IPS-NIHi11 (cell line): ENCODE measurements at places on chromosomes 13 and 19.

GRCh38 chr13:100439247-100439970 lies 149.2 kb downstream of the GGACT start:
- DNase-seq, result peak; percentile 41

- peak; percentile 53 for DNase-seq
Observed at GRCh38 chr19:1360818-1361461, 22.8 kb upstream of the NDUFS7 start.

DNA sequence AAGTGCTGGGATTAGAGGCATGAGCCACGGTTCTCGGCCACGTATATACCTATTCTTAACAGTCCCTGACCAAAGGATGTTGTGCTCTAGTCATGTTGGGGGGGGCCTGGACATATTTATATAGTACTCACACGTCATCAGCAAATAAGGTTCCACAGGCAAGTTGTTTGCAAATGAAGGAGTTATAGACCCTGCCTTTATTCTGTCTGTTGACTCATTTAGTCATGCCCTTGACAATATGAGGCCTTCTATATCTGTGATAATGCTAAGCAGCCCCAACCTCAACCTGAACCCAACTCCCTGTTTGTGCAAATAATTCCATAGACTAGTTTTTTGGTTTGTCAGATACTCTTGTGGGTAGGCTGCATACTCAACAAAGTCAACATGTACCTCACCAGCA lies 8.9 kb downstream of the ZNF586 start:
- DNase-seq, result no peak

GRCh38 chr19:2750808-2751437 lies 11.1 kb upstream of the SLC39A3 start:
- no peak for DNase-seq

DNA sequence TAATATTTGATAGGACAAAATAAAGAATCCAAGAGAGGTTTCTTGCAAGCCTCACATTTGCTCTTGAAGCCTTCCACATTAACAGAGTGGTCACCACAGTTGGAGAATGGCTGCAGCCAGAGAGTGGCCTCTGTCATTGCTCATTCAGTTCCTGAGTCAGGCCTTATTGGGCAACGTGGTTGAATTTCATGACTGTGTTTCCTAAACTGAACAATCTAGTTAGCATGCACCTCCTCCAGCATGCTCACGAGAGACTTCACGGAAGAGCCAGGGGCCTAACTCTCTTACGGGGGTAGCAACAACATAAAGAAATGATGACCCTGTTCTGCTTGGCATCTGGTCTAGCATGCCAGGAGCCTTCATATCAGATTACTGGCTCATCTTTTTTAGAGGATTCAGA lies 9.6 kb upstream of the UBL3 start:
- DNase-seq, result no peak

DNA sequence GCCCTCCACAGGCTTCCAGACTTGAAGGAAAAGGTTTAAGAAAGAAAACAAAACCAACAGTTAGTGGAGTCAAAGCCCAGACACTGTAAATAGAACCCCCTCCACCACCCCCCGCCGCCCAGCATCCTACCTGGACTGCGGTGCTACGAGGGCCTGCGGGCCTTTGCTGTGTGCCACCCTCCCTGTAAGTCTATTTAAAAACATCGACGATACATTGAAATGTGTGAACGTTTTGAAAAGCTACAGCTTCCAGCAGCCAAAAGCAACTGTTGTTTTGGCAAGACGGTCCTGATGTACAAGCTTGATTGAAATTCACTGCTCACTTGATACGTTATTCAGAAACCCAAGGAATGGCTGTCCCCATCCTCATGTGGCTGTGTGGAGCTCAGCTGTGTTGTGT lies 6.3 kb upstream of the GARIN5A start:
- no peak for DNase-seq

DNA sequence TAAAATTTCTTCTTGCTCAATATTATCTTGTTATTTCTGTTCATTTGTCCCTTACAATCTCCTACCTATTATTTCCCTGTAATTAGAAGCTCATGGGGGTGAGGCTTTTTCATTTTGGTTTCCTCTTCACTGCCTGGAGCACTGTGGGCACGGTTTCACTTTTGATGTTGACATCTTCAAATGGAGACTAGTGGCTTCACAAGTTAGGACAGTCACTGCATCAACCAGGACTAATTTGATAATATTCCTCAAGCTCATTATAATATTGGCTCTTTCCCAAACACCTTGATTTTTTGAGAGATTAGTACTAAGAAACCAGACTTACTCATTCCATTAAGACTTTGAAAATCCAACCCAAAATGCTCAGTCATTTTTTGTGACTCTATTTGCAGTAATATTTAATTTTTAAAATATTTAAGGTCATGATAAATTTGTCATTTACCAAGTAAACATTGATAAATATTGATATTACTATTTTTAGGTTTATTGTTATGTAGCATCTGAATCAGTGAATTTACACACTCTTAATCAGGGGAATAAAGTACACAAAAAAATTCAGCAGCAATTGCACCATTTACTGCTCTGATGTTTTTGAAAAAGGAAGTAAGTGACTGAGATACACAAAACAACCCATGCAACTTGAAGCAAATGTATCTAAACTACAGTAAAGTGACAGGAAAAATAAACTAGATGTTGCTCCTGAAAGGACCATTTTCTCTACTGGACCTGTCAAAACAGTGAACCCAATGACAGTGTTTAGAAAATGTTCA lies 28.8 kb upstream of the RCBTB2 start:
- DNase-seq, result no peak

DNA sequence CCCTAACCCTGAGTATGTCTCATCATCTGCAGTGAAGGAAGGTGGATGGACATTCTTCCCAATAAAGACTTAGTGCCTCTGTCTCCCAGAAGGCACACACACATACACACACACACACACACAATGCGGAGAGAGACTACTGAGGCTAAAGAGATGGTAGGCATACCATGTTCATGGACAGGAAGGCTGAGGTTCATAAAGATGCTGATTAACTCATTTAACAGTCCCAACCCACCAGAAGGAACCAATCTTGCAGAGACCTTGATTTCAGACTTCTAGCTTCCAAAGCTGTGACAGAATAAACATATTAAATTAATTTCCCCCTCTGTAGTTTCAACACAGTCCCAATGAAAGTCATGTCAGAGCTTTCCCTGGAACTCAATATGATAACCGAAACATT lies 33.1 kb downstream of the ARRDC2 start:
- DNase-seq, result no peak

- DNase-seq, result no peak
Observed at GRCh38 chr13:24081387-24081786, 79.1 kb upstream of the SPATA13 start.

- DNase-seq, result no peak
Observed at GRCh38 chr19:2561895-2562294, 86.0 kb downstream of the GADD45B start.

- peak; percentile 45 for DNase-seq
Observed at GRCh38 chr19:13302526-13303270, 152.5 kb downstream of the IER2 start.

GRCh38 chr13:77952737-77953136 lies 34.1 kb upstream of the EDNRB start:
- no peak for DNase-seq

DNA sequence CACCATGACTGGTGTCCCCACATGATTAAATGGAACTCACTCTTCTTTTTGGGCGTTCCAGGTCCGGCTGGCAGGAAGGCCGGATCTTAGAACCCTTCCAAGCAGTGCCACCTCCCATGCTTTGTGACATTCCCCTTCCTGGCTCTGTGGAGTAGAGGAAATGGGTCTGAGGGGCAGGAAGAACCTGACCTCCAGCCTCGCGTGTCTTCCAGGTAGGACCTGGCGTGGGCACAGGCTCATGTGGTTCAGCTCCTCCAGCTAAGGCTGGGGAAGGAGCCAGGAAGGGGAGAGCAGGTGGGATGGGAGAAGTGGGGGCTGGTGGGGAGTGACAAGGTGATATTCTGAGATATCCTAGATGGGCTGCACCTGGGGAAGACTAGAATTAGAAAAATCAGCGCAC lies 2.1 kb downstream of the TMEM255B start:
- no peak for DNase-seq

DNA sequence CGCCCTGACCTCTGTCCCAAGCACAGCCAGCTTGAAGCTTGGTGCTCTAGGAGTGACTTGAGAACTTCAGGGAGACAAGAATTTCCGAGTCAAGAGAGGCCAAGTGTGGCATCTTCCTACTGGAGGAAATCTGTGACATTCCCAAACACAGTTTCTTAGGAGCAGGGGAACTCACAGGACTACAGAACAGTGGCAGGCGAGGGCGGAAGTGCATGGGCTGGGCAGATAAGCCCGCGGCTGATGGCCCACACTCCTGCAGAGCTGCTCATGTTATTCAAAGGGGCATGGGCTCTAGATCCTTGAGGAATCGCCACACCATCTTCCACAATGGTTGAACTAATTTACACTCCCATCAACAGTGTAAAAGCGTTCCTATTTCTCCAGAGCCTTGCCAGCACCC lies 168.8 kb downstream of the KATNAL1 start:
- no peak for DNase-seq

- DNase-seq, result no peak
Observed at GRCh38 chr13:113860051-113860664, 3.7 kb downstream of the GAS6 start.

GRCh38 chr13:105929505-105929904 lies 606.0 kb downstream of the EFNB2 start:
- no peak for DNase-seq

GRCh38 chr13:22455036-22455435 lies 725.7 kb upstream of the SGCG start:
- DNase-seq, result no peak

DNA sequence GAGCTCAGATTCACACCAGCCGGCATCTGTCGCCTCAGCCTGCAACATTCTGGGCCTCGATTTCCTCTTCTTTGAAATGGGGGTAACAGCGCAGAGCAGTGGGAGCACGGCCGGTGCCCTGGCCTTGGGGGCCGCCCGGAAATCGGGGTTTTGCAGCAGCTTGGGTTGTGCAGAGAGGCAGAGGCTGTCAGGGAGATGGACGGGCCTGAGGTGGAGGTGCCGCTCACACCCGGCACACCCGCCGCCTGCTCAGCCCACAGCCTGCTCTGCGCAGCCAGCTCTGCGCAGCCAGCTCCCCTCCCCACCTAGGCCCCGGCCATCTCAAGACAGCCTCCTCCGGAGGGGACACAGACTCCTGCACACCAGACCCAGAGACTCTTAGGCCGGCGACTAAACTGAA lies 10.6 kb downstream of the KLF2 start:
- no peak for DNase-seq

- no peak for DNase-seq
Observed at GRCh38 chr13:107809125-107809524, 406.2 kb downstream of the LIG4 start.
